Subcutaneous preadipocyte (primary cell): ENCODE measurements at places on chromosomes 12 and 14. TPM values are rescaled to one million over a fixed set of nuclear protein-coding genes. Genes with fewer than 3 reads are reported as not detected.

Gene GPR65
- under 0.01 TPM in 1 of 2 replicates, not detected in the other for total RNA-seq

Gene GARIN6
- total RNA-seq: not detected in 2 replicates

Gene PTPRQ
- total RNA-seq: 2.2 and 4.9 TPM in 2 replicates

Gene IGF1
- total RNA-seq: not detected in 2 replicates

Gene ST8SIA1
- total RNA-seq: 2.2 and 4.0 TPM in 2 replicates

Gene PLEKHH1
- 0.37 and 0.98 TPM in 2 replicates for total RNA-seq

Gene TMEM52B
- under 0.01 TPM in 1 of 2 replicates, not detected in the other for total RNA-seq
